RCC 7860 (cell line): ENCODE measurements at places on chromosomes 16 and 17.

- no peak for DNase-seq
These were observed 132.9 kb upstream of the ANKFN1 start for GRCh38 chr17:56020369-56020768.

DNA sequence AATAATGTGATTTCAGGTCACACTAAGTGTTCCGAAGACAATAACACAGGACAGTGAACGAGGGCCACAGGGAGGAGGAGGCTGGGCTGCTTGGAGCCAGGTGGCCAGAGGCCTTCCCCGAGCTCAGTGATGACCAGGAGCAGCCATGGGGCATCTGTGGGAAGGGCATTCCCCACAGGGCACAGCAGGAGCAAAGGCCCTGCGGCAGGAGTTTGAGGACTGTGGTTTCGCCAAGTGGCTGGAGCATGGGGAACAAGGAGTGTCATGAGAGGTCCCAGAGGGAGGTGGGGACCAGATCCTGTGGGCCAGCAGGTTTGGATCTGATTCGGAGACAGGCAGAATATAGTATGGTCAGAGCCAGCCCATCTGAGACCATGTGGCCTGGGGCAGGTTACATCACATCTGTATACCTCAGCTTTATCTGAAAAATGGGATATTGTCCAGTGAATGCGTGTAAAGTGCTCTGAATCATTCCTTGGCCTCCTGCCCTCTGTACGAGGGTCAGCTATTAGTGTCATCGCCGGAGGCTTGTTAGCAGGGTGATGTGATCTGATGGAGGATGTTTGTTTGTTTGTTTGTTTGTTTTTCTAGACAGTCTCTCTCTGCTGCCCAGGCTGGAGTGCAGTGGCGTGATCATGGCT, 176.8 kb downstream of the KATNIP start:
- peak; percentile 20 for DNase-seq

DNA sequence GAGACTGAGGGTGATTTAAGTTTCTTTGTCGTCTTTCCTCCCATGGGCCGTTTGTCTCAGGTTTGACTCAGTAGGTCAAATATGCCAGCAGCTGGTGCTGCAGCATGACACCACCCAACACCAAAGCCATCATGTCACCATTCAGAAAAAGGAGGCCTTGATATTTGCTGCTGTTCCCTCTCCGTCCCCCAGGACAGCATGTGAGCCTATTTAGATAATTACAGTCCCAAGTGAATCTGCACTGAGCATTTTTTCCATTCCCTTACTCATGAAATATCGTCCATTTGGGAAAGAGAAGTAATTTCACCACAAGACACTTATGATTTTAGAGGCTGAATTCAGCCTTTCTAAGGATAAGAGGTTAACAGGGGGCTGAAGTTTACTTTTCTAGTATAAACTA, 62.2 kb upstream of the ADORA2B start:
- DNase-seq, result no peak

DNA sequence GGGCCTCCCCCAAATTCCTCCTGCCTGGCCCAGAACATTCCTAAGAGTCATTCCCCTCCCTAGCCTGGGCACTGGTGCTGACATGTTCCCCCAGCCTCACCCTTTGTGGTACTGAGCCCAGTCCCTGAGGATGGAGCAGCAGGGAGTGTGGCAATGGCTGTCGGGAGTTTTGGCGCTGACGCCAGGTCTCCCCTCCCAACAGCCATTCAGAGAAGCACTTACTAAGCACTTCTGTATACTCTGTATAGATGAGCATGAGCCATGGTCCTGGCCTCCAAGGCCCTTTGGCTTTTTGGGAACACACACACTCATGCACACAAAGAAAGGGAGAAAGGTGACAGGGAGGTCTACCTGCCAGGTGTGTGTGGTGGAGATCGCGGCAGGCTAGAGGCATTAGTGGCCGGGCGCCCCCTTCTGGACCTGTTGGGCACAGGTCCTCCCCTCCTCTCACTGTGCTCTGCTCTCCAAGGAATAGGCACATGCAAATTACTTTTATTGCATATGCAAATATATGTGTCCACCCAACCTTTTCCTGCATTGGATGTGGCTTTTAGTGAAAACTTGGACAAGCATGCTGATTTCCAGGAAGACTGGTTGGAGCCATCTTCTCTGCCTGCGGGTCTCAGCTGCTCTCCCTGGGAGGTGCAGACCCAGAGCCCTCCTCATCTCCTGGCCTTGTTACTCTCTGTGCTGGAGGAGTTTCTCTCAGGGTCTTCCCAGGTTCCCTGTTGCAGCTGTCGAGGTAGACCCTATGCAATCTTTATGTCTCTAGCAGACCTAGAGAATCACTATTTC, 17.4 kb upstream of the C17orf107 start:
- peak; percentile 20 for DNase-seq

GRCh38 chr17:17413215-17413792, 63.5 kb upstream of the MED9 start:
- no peak for DNase-seq

- DNase-seq, result no peak
These were observed 97.4 kb upstream of the ZFHX3 start for GRCh38 chr16:73145166-73145880.

GRCh38 chr16:30941600-30942425, 7.1 kb upstream of the ORAI3 start:
- DNase-seq, result peak; percentile 55

GRCh38 chr17:72187556-72187955, 66.7 kb downstream of the SOX9 start:
- no peak for DNase-seq

DNA sequence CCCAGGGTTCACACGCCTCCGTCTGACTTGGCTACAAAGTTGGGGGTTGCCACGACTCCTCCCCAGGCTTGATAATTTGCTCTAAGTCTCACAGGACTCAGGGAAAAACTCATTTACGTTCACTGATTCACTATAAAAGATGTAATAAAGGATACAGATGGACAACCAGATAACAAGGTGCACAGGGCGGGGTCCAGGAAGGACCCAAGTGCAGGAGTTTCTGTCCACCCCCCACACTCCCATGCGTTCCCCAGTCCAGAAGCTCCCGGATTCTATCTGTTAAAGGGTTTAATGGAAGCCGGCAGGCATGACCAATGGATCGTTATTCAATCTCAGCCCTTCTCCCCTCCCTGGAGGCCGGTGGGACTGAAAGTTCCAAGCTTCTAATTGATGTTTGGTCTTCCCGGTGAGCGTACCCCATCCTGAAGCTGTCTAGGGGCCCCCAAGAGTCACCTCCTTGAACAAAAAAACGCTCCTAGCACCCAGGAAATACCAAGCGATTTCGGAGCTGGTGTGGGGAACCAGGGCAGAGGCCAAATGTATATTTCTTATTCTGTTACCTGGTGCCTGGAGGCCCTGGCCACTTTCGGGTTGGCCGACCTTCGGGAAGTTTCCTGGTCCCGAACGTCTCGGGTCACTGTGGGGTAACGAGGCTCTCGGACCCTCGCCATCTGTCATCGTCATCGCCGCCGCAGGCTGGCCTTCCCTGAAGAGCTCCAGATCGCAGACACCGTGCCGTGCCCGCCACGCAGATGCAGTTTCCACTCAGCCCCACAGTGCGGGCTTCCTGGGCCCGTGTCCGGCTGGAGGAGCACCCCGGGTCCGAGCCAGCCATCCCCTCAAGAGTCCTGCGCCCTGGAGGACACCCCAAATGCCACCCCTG, 13.5 kb upstream of the METRNL start:
- no peak for DNase-seq

GRCh38 chr16:62814891-62815290, 778.7 kb upstream of the CDH8 start:
- DNase-seq, result no peak

- DNase-seq, result no peak
These were observed 5.4 kb downstream of the GINS2 start for GRCh38 chr16:85683363-85683762.

DNA sequence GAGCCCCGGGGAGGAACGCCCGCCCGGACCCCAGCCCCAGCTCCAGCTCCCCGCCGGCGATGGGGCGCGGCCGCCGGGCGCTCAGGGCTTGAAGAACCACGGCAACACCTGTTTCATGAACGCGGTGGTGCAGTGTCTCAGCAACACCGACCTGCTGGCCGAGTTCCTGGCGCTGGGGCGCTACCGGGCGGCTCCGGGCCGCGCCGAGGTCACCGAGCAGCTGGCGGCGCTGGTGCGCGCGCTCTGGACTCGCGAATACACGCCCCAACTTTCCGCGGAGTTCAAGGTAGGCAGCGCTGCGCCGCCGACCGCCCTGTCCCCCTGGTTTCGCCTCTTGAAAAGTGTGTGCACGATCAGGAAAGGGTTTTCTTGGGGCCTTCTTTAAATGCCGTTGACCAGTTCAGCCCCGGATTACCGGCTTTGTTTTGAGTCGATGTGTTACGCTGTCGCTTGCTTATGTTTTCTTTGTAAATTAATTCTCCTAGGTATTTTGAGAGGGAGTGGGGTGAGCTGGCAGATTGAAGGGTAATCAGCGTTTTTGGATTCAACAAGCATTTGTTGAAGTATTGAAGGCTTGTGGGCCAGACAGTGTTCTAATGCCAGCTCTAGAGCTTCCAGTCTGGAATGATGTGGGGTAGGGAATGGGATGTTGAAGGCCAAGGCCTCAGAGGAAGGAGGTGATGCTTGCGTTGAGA, 681 bp downstream of the USP43 start:
- peak; percentile 16 for DNase-seq

GRCh38 chr17:56313201-56313600, 159.9 kb downstream of the ANKFN1 start:
- no peak for DNase-seq

DNA sequence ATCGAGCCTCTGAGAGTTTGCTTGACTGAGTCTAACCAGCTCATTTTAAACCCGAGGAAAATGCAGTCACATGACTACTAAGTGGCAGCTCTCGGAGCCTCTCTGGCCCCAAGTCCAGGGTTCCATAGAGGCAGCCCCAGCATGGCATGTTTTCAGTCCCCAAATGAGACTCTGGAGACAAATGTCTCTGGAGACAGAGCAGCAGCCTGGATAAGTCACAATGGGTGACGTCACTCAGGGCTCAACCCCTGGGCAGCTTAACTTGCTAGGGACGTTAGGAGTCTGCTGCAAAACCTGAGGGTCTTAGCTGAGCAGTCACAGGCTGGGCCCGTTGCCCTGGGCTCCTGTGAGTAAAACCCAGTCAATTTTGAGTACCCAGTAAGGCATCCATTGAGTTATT, 6.9 kb upstream of the STH start:
- DNase-seq, result no peak
